GM20000 (cell line): ENCODE measurements at places on chromosomes 11 and 22.
A peak's percentile ranks its signal among the peaks of the same experiment; 100 is the strongest.

- no peak for DNase-seq
These were observed 1.5 kb downstream of the AMPD3 start for GRCh38 chr11:10456519-10456918.

DNA sequence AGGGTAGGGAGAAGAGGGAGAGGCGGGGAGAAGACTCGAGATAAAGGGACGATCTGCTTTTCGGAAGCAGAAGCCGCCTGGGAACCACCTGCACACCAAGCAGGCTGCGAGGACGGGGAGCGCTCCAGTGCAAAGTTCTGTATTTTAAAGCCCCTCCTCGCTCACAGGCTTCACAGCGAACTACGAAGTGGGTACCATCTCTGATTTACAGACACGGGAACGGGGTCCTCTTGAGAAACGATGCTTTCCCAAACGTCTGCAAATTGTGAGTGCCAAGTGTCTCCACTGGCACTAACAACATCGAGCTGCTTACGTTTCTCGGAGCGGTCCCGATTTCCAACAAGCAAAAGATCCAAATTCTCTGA lies 700 bp upstream of the STX3 start:
- peak; percentile 59 for DNase-seq

DNA sequence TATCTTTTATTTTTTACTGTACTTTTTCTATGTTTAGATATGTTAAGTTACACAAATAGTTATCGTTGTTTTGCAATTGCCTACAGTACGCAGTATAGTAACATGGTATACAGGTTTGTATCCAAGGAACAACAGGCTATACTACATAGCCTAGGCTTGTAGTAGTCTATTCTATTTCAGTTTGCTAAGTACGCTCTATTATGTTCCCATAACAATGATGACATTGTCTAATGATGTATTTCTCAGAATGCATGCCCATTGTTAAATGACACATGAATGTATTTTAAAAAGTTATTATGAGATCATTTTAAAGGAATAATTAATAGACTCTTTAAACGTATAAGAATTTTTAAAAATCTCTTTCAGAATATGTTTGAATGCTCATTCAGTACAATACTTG lies 696.7 kb upstream of the CCDC90B start:
- DNase-seq: no peak

- DNase-seq: no peak
These were observed 26.4 kb upstream of the ADORA2A start for GRCh38 chr22:24400726-24401596.

GRCh38 chr22:27881421-27881820 lies 37.6 kb downstream of the PITPNB start:
- DNase-seq: no peak

DNA sequence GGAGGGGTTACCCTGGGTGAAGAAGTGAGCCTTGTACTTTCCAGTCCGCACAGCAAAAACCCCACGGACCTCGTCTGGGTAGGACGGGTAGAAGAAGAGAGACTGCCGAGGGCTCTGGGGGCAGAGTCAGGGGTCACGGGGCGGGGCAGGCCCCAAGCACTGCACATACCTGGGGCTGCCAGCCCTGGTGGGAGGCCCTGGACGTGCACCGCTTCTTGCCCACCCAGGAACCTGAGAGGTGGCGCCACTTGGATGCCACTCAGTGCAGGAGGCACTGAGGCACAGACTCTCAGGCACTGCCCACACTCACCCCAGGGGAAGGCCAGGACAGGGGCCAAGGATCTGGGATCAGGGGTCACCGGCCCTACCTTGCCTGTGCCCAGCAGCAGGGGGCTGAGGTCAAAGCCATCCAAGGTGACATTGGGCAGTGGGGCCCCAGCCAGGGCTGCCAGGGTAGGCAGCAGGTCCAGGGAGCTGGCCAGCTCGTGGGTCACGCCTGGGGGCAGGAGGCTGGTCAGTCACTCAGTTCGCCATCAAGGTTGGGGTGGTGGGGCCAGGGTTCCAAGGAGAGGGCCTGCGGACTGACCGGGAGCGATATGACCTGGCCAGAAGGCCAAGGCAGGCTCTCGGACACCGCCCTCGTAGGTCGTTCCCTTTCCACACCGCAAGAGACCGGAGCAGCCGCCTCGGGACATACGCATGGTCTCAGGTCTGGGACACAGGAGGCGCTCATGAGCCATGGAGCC lies 2.2 kb downstream of the ARSA start:
- no peak for DNase-seq

GRCh38 chr22:43555561-43556515 lies 144.0 kb downstream of the MPPED1 start:
- DNase-seq: no peak

- DNase-seq: no peak
These were observed 45.4 kb downstream of the YAP1 start for GRCh38 chr11:102155676-102156075.

DNA sequence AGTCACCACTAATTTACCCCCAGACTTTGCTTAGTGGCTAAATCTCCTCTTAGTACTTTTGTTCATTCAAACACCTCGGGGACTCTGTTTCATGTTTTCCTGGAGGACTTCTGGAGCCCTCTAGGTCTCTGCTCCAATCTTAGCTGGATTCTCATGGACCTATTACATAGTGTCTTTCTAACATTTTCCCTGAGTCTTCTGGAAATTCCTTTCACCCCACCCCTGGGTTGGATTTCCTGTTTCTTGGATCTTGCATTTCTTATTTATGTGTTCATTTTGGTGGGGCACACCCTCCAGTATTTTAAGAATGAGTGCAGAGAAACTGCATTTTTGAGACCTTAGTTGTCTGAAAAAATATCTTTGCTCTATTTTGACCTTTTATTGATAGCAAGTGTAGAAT lies 220.1 kb downstream of the BLID start:
- DNase-seq: no peak

DNA sequence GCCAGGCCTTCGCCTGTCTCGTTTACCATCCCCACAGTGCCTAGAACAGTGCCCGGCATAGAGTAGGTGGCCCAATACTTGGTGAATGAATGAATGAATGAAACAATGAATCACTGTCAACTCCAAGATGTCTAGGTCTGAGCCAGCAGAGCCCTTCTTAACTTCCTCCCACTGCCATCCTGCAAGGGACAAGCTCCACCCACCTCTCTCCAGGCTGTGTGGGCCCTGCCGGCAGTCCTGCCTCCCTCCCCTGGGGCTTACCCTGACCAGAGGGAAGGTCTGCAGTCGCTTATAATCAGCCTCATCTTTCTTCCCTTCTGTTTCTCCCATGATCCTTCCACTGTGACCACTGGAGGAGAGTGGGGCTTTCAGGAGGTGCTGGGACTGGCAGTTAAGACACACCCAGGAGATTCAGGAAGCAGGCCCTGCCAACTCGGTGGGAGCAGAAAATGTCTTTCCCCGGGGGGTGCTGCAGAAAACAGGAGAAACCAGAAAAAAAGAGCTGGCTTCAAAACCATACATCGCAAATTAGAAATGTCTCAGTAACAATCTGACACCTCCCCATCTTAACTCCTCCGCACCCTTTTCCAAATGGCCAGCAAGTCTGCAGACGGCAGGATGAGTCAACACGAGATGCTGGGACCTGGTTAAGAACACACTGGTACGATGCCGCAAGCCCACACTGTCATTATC lies 11.4 kb downstream of the DNAL4 start:
- DNase-seq: no peak

- no peak for DNase-seq
These were observed 21.5 kb downstream of the UEVLD start for GRCh38 chr11:18567081-18567480.

DNA sequence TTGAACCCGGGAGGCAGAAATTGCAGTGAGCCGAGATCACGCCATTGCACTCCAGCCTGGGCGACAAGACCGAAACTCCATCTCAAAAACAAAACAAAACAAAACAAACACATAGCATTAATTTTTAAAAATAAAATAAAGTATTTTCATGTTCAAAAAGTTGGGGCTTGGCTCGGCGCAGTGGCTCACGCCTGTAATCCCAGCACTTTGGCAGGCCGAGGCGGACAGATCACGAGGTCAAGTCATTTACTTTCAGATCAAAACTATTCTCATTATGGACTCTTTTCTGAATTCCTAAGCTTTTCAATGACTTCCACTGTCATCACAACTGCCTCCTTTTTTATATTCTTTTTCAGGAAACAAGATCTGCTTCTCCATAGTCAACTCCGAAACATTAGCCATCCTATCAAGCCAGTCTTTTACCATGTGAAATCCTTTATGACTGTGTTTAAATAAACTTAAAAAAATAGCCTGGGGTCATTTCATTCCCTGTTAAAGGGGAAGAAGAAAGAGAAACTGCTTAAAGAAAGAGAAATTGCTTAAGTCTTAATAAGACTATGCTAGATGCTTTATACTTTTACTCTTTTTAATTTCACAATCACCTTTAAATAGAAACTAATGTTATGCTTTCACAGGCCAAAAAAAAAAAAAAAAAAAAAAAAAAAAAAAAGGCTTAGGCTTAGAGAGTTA lies 13.1 kb upstream of the CHRNA10 start:
- no peak for DNase-seq
